Amniotic stem cell (primary cell): ENCODE measurements at places on chromosomes 1 and 21.

DNA sequence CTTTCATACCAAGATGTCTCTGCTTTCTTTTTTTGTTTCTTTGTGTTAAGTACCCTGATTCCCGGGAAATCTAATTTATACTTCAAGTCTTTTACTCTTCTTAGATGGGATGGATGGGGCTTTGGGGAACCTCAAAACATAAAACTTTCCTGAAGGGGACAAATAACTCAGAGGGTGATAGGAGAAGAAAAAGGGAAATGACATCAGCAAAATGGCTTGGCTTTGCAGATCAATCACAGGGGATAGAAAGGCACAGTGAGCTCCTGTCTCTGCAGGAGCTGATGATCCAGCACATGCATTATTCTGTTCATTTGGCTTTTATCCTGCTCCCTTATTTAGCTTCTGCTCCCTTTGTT lies 1.4 kb upstream of the CA14 start:
- DNase-seq = no peak

- DNase-seq = no peak
Observed at GRCh38 chr1:154466921-154467417, 35.0 kb upstream of the TDRD10 start.

DNA sequence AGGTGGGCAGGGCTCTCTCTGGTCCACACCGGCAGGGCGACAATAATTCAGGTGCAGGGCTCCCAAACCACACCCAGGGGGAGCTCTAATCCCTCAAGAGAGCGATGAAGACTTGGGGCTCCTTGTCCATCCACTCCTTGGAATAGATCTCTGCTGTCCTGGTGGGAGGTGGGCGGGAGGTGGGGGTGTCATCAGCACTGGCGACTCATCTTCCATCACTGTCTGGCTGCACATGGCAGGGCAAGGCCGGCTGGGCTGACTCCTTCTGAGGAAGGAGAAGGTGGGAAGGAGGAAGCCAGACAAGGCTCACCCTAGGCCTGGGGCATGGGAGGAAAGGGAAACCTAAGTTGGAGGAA lies 29.3 kb downstream of the TNNT2 start:
- no peak for DNase-seq

- DNase-seq = no peak
Observed at GRCh38 chr1:23563003-23563402, 3.7 kb upstream of the ID3 start.

DNA sequence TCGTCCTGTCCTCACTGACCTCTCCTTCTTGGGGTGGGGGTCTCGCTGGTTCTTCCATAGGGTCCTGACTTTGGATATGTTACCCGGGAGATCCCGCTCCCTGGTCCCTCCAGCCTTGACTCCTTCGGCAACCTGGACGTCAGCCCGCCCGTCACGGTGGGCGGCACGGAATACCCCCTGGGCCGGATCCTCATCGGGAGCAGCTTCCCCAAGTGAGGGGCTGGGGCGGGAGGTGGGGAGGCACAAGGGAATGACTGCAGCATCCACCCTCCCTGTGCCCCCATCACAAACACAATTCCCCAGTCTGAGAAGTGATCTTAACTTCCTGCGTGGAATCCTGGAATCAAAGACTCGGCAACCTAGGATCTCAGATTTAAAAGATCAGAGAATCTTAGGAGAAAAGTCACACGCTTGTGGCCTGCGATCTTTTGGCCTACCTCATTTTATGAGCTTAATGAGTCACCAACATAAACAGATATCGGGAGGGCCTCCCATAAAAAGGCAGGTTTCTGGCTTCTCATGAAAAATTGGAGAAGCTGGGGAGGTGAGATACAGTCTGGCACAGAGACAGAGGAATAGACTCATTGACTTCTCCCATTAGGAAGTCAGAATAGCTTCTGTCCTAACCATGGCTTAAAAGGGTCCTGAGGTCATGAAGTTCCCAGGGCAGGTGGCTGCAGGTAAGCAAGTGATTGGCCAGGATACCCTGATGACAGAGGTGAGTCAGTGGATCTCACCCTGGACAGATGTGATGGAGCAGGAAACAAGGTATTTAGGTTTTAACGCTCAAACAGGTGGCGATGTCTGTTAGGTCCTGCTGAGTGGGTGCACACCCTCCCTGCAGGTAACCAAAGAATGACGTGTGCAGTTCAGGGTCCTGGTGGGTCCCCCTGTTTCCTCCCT lies 15.9 kb upstream of the PADI3 start:
- no peak for DNase-seq

GRCh38 chr1:117312453-117313138 lies 54.7 kb upstream of the MAN1A2 start:
- DNase-seq = no peak

- DNase-seq = no peak
Observed at GRCh38 chr1:160149233-160149632, 2.2 kb upstream of the ATP1A4 start.

DNA sequence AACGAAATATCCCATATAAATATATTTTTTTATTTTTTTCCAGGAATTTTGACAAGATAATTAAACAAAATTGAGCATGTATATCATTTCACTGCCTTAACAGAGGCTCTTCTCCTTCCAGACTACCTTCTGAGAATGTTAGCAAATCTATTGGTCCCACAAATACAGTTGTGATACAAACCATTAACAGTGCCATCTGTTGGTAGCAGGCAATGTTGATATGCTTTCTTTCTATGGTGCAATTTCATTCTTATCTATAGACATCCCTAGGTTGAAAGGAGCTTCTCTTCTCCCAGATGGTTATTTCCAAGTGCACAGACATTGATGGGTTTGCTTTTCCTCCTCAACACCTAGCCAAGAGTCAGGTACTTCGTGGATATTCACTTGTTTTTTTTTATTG lies 303.6 kb downstream of the USH2A start:
- DNase-seq = no peak

DNA sequence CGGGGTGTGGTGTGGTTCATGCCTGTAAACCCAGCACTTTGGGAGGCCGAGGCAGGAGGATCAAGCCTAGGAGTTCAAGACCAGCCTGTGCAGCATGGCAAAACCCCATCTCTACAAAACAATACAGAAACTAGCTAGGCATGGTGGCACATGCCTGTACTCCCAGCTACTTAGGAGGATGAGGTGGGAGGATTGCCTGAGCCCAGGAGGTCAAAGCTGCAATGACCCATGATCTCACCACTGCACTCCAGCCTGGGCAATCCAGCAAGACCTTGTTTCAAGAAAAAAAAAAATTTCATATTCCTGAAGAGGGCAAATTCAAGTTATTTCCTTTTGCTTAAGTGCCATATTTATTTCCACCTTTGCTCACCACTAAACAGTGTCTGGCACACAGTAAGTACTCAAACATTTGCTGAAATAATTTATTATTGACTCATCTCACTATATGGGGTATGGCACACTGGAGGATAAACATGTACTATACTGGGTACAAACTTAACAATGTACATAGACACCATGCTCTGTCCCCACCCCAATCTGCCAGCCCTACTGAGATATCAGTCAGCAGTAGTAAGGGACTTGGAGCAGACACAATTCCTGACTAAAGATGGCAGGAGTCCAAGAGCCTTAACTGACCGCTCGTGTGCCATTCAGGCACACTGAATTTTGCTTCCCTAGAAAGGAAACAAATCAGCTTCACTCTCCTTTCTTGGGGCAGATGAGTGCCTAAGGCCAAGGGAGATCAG lies 15.5 kb downstream of the MEAF6 start:
- DNase-seq = no peak

GRCh38 chr21:42694751-42695696 lies 41.6 kb downstream of the PDE9A start:
- DNase-seq = no peak

DNA sequence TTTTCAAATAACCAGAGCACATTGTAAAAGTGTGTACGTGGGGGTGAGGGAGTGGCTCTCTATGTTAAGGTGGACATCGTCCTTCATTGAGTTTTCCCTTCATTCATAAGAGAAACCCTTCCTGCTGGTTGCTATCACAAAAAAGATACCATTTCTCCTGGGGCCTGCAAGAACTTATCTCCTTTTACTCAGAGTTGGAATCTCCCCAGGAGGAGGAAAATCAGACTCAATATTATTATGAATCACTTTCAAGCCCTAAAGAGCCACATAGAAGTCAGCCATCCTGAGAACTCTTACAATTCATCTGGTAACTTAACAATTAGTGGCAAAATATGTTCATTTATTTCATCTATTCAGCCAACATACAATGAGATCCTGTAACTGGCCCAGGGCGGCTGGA lies 27.1 kb upstream of the TGFBR3 start:
- no peak for DNase-seq

GRCh38 chr1:174053826-174054225 lies 31.7 kb upstream of the RC3H1 start:
- no peak for DNase-seq

- DNase-seq = no peak
Observed at GRCh38 chr1:156130578-156130942, 16.0 kb downstream of the LMNA start.

DNA sequence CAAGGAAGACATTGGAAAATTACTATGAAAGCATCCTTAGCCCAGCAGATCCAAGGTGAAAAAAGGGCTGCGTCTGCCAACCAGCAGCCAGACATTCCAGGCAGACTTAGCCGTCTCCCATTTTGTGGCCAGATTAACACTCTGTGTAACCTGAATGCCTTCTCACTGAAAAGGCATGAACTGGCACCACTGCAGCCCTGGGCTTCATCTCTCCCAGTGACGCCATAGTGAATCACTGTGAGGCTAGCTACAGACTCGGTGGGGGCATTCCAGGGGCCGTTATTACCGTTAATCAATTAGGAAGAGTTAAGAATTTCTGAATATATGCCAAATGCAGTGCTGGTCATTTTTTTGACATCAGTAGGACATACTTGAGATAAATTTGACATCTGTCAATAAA lies 627.4 kb downstream of the LMO4 start:
- peak; percentile 83 for DNase-seq

DNA sequence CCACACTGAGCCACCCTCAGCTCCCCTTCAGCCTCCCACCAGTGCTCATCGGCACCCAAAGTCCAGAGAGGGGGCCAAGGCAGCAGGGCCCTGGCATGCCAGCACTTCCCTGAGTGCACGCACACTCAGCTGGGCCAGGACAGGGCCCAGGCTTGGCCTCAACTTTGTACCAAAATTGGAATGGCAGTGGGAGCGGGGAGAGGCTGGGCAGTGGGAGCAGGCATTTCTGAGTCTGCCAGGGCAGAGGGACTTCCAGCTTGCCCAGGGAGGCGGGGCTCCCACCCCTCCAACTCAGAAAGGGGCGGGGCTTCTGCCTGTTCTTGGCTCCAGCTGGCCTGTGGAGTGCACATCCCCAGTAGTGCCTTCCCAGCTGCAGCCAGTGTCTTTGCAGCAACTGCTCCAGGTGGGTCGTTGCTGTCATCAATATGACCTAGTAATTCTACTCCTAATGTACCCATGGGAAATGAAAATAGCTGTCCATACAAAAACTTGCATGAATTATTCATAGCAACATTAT lies 10.3 kb upstream of the SNX7 start:
- DNase-seq = no peak

DNA sequence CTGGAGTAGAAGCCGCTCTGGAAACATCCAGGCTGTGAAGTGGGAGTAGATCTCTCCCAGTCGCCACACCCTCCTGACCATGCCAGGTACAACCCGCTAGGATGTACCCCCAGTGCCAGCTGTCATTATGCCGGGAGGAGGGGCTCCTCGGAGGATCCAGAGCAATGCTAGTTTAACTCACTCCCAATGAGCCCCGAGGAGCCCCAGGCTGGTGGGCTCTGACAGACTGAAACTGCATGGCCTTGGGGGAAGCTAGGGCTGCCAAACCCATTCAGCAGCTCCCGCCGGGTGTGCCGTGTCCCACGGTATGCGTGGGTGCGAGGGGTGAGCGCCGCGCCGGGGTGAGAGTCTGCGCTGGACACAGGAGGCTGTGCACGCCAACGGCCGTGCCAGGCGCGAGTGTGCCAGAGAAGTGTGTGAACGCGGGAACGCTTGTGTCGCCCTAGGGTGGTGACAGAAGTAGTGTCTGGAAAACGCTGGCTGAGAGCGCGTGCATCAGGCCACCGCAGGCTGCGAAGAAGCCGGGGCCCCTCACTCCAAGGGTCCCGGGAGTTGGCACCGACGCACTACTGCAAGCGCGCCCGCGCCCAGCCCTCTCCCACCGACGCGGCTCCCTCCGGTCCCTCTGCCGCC lies 177.1 kb upstream of the EDN2 start:
- no peak for DNase-seq

GRCh38 chr1:17460219-17460618 lies 20.7 kb upstream of the RCC2 start:
- no peak for DNase-seq

DNA sequence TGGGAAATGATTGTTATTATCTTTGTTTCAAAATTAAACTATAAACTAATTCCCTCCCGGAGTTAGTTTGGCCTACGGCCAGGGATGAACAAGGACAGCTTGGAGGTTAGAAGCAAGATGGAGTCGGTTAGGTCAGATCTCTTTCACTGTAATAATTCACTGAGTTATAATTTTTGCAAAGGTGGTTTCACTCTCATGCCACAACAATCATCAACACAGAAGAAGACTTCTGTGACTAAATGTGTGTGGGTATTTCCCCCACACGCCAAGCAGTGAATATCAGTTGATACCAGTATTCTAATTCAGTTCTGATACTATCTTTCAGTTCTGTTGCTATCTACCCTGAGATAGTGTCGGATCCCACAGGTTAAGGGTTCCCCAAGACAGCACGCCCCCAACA lies 215.1 kb downstream of the S1PR1 start:
- DNase-seq = no peak

DNA sequence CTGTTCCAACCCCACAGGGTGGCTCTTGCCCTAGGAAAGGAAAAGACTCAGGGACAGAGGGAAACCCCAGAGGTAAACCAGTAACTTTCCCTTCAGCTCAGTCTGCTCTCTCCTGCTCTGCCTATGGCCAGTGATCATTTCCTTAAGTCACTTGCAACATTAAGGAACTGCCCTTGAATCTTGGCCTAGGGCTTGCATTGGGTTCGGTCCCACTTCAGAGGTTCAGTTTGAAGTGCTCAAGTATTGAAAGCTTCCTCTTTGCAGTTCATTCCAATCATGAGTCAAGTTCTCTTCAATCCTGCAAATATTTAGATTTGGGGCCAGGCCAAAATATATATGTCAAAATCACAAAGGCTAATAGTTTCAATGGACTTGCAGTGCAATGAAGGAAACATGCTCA lies 97.7 kb upstream of the IRF2BP2 start:
- DNase-seq = no peak

DNA sequence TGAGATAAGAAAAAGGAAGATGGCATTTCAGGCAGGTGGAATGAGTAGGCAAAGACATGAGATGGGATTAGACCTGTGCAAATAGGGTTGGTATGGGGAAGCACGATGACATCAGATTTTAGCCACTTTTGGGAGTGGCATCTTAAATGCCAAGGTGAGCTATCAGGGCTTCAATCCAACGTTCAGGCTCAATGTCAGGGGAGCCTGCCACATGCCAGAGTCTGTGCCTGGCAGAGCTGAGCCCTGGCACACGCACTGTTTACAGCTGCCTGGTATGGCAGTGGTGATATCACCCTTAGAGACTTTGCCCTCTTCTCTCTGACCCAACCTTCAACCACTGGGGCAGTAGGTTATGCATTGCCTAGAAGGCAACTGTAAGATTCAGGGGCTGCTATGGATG lies 1.1 kb upstream of the GUCA2B start:
- no peak for DNase-seq

GRCh38 chr1:53890522-53890941 lies 935 bp upstream of the YIPF1 start:
- DNase-seq = no peak

GRCh38 chr1:220791285-220791684 lies 4.6 kb downstream of the MTARC1 start:
- no peak for DNase-seq

GRCh38 chr1:236058141-236058934 lies 6.6 kb downstream of the NID1 start:
- no peak for DNase-seq

- DNase-seq = no peak
Observed at GRCh38 chr1:110060034-110060661, 10.3 kb downstream of the ALX3 start.

- DNase-seq = no peak
Observed at GRCh38 chr1:211605603-211606331, 26.8 kb upstream of the SLC30A1 start.
